RCC 7860 (cell line): ENCODE measurements at places on chromosomes 6 and 20.

DNA sequence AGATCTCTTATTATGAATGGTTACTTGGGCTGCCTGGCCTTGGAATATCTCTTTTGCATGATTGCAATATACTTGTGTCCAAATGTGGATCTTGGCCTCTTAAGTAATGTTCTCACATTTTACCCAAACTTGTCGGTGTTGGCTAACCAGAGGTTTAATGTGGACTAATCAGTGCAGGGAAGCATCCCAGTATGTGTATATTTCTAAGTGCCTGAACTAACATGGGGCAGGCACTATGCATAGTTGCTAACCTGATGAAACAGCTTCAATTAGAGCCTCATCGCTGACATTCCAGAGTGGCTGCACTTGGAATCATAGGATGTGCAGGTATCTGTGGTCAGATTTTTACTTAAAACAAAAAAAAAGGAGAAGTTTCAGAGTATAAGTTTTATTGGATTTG is 160.0 kb downstream of the PDE7B start:
- no peak for DNase-seq

- no peak for DNase-seq
Observed at GRCh38 chr6:151160929-151161757, 78.6 kb upstream of the AKAP12 start.

GRCh38 chr6:39018103-39018502 is 30.5 kb upstream of the GLP1R start:
- no peak for DNase-seq

DNA sequence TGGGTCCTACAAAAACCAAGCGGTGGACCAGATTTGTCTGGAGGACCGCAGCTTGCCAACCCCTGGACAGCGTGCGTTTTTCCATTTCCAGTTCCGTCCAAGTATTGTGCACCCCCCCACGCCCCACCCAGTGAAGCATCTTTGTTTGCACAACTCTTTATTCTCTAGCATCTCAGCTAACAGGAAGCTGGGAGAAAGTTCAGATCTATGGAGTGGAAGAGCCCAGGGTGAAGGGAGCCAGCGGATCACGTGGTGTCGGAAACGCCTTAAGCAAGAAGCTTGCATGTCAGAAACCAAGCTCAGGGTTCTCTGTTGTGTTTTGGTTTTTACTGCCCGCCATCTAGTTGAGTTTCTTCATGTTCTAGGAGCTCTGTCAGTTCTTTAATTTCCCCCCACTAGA is 29.9 kb downstream of the ARID1B start:
- no peak for DNase-seq

DNA sequence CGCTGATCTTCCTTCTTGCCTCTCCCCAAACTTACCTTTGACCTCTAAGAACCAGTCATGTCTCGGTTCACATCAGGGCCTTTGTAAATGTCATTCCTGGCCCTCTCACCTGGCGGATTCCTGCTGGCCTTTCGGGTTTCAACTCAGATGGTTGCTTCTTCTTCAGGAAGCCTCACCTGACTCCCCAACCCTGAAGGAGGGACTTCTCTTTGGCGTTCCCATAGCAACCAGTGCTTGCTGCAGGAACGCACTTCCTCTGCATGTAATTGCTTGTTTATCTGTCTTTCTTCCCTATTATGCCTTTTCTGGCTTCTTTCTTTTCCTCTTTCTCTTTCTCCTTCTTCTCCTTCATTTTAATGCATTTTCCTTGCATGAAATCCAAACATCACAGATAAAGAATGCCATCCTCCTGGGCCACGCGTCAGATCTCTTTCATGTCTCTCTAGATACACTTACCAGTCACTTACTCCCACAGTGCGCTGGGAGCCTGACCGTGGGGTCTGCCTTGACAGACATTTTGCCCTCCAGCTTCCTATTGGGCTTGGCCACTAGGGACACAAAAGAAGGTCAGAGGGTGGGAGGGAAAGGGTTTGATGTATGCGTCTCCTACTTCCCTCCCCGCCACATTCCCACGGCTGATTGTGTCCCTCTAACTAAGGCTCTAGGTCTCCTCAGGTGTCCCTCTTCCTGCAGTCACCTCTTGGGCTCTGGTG is 295.7 kb upstream of the TSHZ2 start:
- no peak for DNase-seq

DNA sequence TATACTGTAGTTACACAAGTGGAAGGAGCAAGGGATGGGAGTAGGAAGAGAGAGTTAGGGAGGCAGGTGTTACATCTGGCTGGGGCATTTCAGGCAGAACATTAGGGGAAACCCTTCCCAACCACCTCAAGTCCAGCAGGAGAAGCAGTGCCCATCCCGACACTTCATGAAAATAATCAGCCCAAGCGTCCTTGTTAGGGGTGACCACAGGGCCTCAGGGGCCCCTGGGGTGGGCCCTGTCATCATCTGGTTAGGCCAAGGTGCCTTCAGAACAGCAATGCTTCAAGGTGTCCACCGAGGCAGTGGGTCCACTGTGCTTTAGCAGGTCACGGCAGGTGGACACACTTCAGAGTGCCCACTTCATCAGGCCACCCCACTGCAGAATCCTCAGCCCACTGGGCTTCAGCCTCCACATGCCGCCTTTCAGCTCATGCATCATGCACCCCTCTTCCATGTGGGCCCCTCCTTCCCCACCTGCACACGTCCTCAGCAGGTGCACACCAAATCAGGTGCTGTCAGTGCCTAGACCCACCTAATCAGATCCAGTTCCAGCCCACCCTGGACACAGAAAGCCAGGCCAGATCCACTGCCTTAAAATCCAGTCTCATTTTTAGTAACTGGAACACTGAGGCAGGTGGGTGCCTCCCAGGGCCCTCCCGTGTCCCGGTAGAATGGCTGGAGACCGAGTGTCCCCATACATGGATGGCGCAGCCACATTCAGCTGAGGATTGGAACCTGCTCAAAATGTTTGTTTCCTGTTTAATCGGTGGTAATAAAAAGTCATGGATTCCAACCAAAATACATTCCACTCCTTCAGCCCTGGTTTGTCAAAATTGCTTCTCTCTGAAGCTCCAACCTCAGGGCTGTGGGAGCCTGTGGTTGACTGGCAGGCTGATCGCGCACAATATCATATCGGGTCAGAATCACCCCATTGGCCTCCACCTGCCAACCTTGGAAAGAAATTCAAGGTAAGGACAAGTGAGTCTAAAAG is 99.5 kb downstream of the ANKRD60 start:
- DNase-seq: no peak

GRCh38 chr6:3898265-3898994 is 49.3 kb downstream of the FAM50B start:
- peak; percentile 37 for DNase-seq

DNA sequence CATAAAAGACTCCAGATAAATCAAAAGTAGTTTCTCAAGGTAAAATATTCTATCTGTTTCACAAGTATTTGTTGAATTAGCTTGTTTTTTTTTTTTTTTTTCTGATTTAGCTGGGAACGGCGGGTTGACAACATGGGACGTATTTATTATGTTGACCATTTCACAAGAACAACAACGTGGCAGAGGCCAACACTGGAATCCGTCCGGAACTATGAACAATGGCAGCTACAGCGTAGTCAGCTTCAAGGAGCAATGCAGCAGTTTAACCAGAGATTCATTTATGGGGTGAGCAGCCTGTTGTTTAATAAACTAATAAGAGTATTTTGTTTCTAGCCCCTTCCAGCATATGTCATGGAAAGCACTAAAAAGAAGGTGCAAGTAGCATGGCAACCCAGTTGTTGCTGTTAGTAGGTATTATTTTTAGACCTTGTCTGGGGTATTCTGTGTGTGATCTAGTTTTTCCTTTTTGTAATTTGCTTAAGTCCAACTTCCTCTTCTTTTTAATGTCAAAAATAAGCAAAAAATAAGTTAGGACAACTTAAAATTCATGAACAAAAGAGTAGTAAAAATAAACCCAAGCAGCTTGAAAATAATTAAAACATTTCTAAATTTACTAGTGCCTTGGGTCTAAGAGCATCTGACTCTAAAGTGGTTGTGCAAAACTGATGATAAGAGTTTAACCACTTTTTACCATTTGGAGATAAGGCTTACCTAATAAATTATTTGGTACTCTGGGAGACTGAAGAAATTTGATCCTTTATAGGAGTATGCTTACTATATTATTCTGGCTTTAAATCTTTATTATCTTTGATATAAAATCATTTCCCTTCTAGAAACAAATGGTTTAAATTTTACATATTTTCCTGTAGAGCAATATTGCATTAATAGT is 70.8 kb upstream of the DYNLRB1 start:
- no peak for DNase-seq

DNA sequence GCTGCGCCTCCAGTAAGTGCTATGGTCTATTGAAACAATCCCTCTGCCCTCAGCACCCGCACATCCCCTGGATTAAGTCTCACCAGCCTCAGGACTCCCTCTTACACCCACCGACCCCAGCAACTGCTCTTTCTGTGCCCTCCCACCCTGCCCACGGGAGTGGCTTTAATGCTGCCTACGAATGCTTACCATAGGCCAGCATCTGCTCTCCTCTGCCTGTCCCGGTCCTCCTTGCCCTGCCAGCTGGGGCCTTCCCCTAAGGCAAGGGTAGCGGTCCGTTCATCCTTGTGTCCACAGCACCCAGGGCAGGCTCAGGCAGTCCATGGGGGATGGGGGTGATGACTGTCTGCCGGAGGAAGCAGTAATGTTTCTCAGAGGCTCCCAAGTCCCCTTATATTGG is 4.1 kb downstream of the EBF4 start:
- DNase-seq: no peak

- DNase-seq: no peak
Observed at GRCh38 chr6:110114004-110114403, 65.5 kb downstream of the WASF1 start.

DNA sequence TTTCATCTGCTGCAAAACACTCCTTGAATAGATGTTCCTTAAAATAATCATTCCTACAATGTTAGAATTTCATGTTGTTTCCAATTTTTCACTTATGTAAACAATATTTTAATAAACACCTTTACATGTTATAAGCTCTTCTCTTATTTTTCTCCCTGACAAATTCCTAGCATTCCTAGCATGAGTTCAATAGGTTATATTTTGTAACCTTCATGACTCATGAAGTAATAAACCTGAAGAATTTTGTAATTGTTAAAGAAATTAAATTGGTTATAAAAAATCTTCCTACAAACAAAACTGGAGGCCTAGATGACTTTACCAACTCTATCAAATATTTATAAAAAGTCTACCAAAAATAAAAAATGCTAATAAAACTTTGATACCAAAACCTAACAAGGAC is 66.3 kb downstream of the NT5E start:
- DNase-seq: no peak
